ENCODE measurements at places on chromosomes 6 and 20. TPM values are rescaled to one million over a fixed set of nuclear protein-coding genes. Genes with fewer than 3 reads are reported as not detected.

Gene POU5F1
- total RNA-seq: 0.67 TPM

Gene TRIM15
- not detected for total RNA-seq

Gene SPINT3
- not detected for total RNA-seq

Gene MLIP
- 436 TPM for total RNA-seq

Gene FABP7
- total RNA-seq: not detected

Gene SPATA2
- 8.5 TPM for total RNA-seq

Gene GTF2H4
- 21.4 TPM for total RNA-seq

Gene NKAIN4
- not detected for total RNA-seq

Gene TNFRSF6B
- 0.64 TPM for total RNA-seq

Gene CLIC5
- total RNA-seq: 272 TPM

Measured in left ventricle myocardium superior (tissue), 1 donor.